HT1080 (cell line): ENCODE measurements at places on chromosomes 11 and 22. TPM values are rescaled to one million over a fixed set of nuclear protein-coding genes. Genes with fewer than 3 reads are reported as not detected.

SLC6A5 gene
- total RNA-seq = not detected in 2 replicates

OR5AL1 gene
- not detected in 2 replicates for total RNA-seq

SMIM35 gene
- total RNA-seq = not detected in 2 replicates

SLC22A12 gene
- not detected in 2 replicates for total RNA-seq

FREY1 gene
- total RNA-seq = 0.76 and 0.97 TPM in 2 replicates

ACTN3 gene
- not detected in 2 replicates for total RNA-seq

LAYN gene
- total RNA-seq = 59.2 and 61.0 TPM in 2 replicates

MPZL2 gene
- total RNA-seq = 2.6 and 5.6 TPM in 2 replicates

CELSR1 gene
- total RNA-seq = 14.9 and 17.9 TPM in 2 replicates

GPR83 gene
- total RNA-seq = 0.05 TPM in 1 of 2 replicates, not detected in the other

MMP13 gene
- 0.47 and 0.63 TPM in 2 replicates for total RNA-seq

RCOR2 gene
- 0.11 and 0.17 TPM in 2 replicates for total RNA-seq

ART1 gene
- not detected in 2 replicates for total RNA-seq

GAS2L1 gene
- total RNA-seq = 52.7 and 57.5 TPM in 2 replicates

TEX54 gene
- 0.66 TPM in 1 of 2 replicates, not detected in the other for total RNA-seq

CHCHD10 gene
- not detected in 2 replicates for total RNA-seq

SMTNL1 gene
- total RNA-seq = not detected in 2 replicates

CRYBB2 gene
- not detected in 2 replicates for total RNA-seq

ZP1 gene
- 1.7 and 1.9 TPM in 2 replicates for total RNA-seq

PPFIA1 gene
- total RNA-seq = 27.7 and 28.2 TPM in 2 replicates

LRRC56 gene
- not detected in 2 replicates for total RNA-seq

CST6 gene
- not detected in 2 replicates for total RNA-seq
